ENCODE measurements at places on chromosomes 2 and 18.

- DNase-seq, result peak; percentile 76
These were observed 2.3 kb upstream of the NR4A2 start for GRCh38 chr2:156334496-156335478.

- DNase-seq, result no peak
These were observed 90.4 kb upstream of the CBLN2 start for GRCh38 chr18:72634500-72634899.

GRCh38 chr18:44841221-44841620 lies 160.5 kb downstream of the SETBP1 start:
- no peak for DNase-seq

DNA sequence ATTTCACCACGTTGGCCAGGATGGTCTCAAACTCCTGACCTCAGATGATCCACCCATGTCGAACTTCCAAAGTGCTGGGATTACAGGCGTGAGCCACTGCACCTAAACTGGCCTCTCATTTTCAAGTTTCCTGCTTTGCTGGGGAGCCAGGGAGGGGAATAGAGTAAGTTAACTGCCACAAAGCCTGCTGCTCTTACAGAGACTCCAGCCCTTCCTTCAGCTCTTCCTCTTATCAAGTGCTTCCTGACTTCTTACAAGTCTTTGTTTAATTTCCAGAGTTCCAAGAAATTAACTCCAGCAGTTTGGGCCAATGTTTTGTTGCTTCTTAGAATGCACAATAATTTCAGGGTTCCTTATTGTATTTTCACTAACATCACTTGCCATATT lies 24.3 kb upstream of the UBE2F start:
- no peak for DNase-seq

- no peak for DNase-seq
These were observed 135.0 kb upstream of the ACKR3 start for GRCh38 chr2:236434593-236434992.

DNA sequence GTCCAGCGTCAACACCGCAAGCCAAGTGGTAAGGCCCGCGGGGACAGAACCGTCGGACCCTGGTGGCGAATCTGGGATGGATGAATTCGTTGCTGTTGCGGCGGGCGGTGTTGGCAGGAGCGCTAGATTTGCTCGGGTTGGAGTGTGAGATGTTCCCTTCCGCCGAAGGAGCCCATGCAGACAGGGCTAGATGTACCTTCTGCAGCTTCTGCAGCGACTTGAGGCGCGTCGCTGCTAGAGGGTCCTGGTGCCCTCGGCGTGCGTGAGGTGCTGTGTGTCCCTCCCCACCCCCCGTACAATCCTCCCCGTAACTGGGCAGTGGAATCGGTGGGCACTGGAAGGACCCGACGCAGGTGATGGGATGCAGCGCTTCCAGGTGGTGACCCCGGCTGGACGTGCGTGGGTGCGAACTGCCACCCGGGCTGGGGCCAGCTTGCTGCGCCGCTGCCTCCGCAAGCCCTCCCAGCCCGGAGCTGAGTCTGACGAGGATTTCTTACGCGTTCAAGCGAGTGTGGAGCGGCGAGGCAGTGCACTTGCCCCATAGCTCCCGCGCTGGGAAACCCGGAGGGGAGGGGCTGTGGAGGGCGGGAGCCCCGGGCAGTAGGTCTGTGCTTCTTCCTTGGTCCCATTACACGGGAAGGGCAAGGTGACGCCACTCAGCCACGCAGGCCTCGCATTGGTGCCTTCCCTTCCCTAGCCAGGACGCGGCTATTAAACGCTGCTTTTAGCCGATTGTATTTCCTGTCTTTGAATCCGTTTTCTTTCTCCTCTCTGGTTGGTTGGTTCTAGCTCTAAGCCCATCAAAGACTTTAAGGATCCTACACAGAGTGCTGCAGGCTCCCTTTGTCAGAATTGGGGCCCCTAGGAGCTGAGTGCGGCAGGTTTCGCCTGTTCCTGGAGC lies 34.2 kb downstream of the CHRNA1 start:
- peak; percentile 24 for DNase-seq

GRCh38 chr2:197920088-197920487 lies 115.7 kb downstream of the PLCL1 start:
- no peak for DNase-seq

- no peak for DNase-seq
These were observed 34.1 kb downstream of the ZNF407 start for GRCh38 chr18:74631623-74632350.

GRCh38 chr2:100207411-100207885 lies 65.1 kb upstream of the AFF3 start:
- no peak for DNase-seq

GRCh38 chr2:14751581-14751980 lies 119.1 kb downstream of the LRATD1 start:
- peak; percentile 66 for DNase-seq

- DNase-seq, result no peak
These were observed 439.1 kb downstream of the TGIF1 start for GRCh38 chr18:3889121-3889520.

DNA sequence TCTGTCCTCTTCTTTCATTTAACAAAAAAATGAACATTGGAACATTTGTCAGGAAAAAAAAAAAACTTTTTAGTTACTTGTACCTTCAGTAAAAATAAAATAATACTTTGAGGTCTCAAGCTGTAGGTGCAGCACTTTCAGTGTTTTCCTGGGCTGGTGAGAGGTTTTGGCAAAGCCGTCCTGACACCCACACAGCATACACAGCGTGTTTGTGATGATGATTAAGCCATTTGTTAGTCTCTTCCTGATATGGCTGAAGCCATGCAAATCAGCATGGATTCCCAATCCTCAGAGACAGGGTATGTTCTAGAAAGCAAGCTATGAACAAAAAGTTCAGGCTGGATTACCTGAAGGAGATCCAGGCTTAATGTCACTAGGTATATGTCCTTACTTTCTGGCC lies 236.8 kb downstream of the ZNF516 start:
- no peak for DNase-seq

DNA sequence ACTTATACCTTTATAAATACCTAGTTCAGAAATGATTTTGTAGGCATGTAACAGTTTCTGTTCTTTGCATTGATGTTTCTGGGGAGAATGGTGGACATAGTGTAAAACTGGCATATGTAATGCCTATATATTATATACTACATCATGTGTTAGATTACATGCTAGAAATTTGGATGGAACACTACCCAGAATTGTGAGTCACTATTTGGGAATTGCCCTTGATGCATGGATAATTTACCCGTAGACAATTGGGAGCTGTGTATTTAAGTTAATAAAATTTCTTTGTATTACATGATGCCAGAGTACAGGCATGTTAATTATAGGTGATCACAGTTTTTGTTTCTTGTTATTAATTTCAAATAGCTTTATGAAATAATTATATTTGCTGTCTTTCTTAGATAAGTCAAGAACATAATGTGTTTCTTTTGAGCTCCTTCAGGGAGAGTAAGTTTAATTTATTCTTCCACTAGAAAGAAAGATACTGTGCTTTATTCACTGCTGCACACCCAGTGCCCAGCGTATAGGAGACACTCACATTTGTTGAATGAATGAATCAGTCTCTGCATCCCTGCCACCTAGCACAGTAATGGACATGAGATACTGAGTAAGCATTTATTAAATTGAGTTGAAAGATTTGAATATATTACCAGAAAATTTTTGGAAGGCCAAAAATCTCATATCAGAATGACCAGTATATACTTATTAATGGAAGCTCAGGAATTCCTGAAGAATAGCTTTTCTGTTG lies 16.9 kb downstream of the ACSL3 start:
- DNase-seq, result no peak

GRCh38 chr2:196652869-196653268 lies 13.4 kb downstream of the CCDC150 start:
- no peak for DNase-seq

DNA sequence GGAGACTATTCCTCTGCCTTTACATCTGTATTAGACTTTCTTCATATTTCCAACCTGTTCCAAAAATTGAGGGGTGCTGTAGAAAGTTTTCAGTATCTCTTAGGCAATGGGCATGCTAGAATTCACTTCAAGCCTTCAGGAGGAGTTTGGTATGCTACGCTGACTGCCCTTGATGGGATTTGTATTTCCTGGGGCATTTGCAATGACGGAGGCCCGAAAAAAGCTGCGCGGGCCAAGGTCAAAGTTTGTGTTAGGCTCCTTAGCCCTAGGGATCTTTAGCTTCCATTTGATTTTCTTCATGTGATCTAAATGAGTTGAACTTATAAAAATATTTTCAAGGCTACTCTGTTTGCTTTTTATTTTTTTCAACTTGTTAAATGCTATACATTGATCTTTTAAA lies 5.1 kb downstream of the CPS1 start:
- DNase-seq, result no peak

DNA sequence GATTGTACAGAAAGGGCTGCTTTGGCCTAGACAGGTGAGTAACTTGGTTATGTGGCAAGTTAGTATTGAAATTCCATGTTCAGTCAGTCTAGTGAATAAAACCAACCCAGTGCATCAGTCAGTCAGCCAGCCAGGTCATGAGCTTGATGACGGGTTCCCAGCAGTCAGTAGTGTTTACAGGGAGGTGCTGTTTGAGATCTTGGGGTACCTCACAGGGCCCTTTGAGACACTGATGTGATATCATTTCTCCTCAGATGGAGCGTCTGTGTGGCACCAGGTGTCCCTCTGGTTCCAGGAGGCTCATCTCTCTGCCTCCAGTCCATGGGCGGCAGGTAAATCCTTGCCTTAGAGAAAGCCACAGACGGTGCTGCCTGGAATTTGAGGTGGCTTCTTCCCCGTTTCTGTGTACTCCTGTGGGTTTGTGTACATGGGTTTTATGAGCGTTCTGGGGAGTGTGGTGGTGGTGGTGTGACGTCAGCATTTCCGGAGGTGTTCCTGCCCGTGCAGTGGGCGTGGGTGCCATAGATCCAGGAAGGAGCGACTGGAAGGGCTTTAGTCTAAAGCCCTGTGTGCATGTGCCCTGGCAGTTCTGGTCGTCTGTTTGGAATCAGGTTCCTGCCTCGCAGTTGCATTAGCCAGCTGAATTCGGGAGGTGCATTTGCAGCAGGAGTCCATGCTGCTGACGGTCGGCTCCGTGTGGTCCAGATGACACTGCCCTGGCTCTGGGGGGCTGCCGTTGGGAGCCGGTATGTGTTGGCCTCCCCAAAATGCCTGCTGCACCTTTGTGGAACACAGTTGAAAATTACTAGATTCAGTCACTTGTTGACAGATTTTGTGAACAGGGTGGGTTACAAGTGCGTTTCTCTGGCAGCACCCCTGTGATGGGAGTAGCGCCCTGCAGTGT lies 2.1 kb downstream of the CTDP1 start:
- no peak for DNase-seq
